NCI-H1930 (cell line): ENCODE measurements at places on chromosomes 11 and 22.

- no peak for DNase-seq
These were observed 396 bp downstream of the NPAT start for GRCh38 chr11:108221911-108222573.

GRCh38 chr11:20644360-20644759 is 25.0 kb upstream of the NELL1 start:
- DNase-seq: no peak

DNA sequence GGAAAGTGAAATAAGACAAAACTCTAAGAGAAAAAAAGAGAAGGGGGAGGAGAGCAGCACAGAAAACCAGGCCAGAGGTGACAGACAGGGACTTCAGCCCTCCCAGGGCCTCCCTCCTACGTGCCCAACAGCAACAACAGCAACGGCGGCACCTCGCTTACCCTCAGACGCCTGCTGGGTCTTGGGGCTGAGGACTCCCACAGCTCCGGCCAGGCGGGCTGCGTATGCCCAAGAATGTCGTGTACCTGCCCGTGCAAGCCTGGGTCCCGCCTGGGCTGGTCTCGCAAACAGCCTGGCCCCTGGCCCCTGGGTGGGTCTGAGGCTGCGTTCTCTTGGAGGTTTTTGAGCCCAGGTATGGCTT is 30.5 kb downstream of the ARAP1 start:
- no peak for DNase-seq

DNA sequence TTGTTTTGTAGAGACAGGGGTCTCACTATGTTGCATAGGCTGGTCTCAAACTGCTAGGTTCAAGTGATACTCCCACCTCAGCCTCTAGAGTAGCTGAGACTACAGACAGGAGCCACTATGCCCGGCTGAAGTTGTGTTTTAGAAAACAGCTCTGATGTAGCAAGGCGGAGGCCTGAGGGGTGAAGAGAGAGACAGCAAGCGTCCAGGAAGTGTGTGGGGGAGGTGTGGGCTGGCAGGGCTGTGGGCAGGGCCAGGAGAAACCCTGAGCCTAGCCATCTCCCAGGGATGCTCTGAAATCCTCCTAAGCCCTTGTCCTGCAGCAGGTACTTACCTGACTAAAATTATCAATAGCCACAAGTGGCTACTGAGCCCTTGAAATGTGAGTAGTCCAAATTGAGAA is 16.1 kb upstream of the RPS3 start:
- no peak for DNase-seq

- DNase-seq: no peak
These were observed 85.3 kb upstream of the MYO18B start for GRCh38 chr22:25656724-25657123.

GRCh38 chr11:47179655-47179991 is 2.9 kb upstream of the ARFGAP2 start:
- DNase-seq: no peak

DNA sequence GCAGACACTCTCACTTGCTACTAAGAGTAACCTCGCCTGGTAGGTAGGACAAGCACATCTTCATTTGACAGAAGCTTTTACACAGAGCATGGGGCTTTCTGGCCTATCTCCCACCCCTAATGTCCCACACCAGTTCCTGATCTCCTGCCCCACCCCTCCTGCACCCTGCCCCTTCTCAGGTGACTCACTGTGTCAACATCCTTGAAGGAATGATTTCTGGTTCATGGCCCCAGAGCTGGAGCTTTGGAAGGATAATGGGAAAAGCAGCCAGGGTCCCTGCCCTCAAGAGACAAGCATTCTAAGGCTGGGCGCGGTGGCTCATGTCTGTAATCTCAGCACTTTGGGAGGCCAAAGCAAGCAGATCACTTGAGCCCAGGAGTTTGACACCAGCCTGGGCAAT is 47.2 kb downstream of the LRFN4 start:
- no peak for DNase-seq

- DNase-seq: no peak
These were observed 6.5 kb upstream of the MFNG start for GRCh38 chr22:37492428-37493344.

GRCh38 chr11:102767800-102768199 is 12.6 kb downstream of the MMP10 start:
- DNase-seq: no peak

GRCh38 chr11:73154178-73154577 is 12.1 kb upstream of the FCHSD2 start:
- no peak for DNase-seq

GRCh38 chr11:89175796-89176195 is 1.9 kb upstream of the TYR start:
- DNase-seq: no peak

DNA sequence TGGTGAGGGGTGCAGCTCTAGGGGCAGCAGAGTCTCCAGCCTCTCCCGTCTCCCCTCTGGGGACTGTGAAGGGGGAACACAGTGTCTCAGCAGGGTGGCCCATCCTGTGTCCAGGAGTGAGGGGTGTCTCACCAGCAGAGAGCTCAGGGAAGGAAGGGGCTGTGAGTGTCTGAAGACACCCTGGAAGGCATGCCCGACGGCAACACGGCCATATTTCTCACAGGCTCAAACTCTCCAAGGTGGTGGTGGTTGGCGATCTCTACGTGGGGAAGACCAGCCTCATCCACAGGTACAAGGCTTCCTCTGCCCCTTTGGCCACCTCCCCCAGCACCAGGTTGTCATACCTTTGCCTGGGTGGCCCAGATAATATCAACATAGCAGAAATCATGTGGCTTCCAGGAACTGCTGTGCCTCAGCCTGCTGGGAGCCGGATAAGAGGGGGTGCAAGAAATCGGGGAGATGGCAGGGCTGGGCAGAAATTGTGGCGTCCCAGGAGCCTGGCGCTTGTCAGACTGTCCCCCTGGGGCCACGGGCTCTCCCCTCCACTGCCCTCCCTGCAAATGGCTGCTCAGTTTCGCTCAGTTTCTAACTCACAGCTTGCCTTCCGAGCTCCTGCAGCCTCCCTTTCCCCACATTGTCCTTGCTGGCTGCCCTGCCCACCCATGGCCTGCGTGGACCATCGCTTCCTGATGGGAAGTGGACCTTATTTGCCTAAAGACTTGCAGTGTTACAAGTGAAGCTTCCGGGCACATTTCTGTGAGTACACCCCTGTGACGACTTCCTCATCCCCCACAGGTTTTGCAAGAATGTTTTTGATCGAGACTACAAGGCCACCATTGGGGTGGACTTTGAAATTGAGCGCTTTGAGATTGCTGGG is 7.2 kb downstream of the RAB36 start:
- no peak for DNase-seq

DNA sequence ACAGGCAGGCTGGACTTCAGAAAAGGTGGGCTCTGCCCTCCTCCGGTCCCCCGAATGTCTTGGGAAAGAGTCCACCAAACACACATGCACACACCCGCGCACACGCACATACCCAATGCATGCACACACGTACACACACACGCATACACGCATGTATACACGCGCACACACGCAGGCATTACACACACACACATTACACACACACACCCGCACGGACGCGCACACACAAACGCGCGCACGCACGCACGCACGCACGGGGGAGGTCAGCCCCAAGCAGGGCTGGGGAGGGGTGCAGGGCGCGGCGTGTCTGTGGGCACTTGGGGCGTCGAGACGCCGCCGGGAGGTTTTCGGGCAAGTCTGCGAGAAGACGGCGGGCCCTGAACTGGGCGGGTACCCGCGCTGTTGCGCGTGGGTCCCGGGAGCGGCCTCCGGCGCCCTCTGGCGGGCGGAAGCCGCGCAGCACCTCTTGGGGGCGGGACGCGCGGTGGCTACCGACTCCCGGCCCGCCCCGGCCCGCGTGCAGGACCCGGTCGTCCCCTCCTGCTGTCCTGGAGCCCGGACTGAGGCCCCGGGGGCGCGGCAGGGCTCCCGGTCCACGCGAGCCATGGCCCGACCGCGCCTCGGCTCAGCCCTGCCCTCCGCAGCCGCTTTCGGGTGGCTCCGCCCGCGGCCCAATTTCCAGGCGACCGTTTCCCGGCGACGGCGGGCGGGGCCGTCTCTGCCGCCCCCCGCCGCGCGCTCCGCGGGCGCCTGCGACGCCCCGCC is 3.6 kb downstream of the SEPTIN5 start:
- peak; percentile 25 for DNase-seq

GRCh38 chr11:15374418-15374817 is 259.7 kb downstream of the INSC start:
- DNase-seq: no peak

GRCh38 chr22:40757071-40757470 is 62.1 kb downstream of the SLC25A17 start:
- no peak for DNase-seq

- DNase-seq: no peak
These were observed 31.2 kb downstream of the MTMR3 start for GRCh38 chr22:29914165-29914564.

- no peak for DNase-seq
These were observed 20.1 kb upstream of the SMIM35 start for GRCh38 chr11:118106789-118107335.

DNA sequence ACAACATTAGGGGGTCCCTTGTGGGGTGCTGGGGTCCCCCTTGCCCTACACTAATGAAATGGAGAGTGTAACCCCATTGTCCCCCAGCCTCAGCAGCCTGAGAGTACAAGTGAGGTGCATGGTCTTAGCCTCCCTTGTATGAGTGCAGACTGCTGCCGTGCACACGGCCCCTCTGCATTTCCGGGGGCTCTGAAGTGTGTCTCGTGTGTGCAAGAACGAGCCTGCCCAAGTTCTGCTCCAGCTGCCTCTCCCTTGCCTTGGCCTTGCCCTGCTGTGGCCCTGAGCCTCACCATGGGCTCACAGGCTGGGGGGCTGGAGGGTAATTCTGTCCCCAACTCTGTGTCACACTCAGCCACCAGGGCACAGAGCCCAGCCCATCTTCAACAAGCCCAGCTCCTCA is 5.2 kb upstream of the EHD1 start:
- no peak for DNase-seq

GRCh38 chr11:126956635-126957034 is 43.9 kb downstream of the KIRREL3 start:
- no peak for DNase-seq

DNA sequence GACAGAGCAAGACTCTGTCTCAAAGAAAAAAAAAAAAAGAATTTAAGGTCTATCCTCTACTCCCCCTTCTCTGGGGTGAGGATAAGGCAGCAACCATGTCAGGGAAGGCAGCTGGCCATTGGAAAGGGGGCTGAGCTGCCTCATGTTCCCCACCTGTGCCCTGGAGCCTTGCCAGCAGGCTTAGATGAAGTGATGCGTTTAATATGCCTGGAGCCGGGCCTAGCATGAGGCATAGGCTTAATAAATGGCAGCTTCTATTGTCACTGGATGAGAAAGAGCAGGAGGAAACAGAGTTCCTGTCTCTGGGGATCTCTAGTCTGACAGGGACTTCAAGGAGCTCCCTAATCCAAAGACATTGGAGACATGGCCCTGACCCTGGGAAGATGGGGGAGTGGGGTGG is 3.2 kb upstream of the KCNE3 start:
- DNase-seq: no peak

GRCh38 chr11:115980337-115981103 is 476.3 kb upstream of the CADM1 start:
- DNase-seq: no peak

GRCh38 chr11:120339394-120339890 is 3.2 kb downstream of the ARHGEF12 start:
- DNase-seq: no peak

DNA sequence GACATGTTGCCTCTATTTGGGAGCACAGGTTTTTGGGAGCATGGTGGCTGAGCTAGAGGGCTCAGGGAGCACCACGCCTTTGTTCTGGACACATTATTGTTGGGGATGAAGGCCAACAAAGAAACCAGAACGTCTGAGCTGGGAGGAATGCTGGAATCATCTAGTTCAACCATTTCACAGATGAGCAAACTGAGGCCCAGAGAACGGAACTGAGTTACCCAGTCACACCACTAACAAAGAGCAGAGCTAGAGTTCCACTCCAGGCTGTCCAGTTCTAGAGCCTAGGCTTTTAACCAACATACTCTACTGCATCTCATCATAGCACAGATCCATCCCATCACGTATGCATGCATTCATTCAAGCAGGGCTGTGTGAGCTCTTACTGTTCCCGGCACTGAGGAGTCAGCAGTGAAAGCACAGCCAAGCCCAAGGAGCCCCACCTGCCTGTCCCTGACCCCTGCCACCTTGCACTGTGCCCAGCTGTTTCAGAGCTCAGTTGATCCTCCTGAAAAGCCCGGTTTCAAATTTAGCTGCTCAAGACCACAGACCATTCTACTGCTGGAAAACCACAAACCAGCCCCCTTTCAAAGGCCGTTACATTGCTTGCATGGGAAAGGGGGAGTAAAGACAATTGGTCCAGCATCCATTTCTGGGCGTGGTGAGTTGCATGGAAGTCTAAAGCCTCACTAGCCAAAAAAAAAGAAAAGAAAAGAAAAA is 16.9 kb upstream of the TCF20 start:
- no peak for DNase-seq

DNA sequence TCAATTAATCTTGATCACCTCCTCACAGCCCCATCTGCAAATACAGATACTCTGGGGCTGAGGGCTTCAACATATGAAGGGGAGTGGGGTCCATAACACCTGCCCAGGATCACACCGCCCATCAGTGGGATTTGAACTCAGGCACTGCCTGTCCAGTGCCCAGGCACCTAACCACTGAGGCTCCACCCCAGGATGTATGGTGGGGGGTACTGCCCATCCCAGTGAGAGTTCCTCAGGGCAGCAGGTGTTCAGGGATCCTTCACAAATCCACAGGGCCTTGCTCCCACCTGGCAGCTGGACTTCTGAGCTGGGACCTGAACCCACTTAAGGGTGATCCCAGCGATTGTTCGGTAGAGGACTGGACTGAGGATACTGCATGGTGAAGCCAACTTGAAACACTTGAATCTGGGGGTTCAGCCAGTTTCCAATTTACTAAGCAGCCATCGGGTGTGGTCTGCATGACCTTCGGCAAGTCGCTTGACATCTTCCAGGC is 33.3 kb downstream of the PRDM11 start:
- no peak for DNase-seq

DNA sequence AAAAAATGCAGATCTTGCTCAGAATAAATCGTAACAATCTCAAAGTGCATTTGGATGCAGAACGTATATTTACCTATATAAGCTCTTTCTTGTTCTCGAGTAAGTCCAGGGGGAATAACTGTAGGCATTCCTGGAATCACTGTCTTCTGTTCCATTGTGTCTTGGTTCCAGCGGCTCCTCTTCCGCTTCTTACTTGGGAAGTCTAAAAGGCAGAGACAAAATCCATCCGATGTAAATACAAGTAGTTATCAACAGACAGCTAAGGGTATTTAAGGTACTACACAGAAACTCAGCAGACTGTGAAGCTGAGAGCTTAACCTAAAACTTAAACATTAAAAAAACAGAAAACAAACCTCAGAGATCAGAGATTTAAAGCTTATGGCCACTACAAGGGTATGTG is 1.9 kb downstream of the SF1 start:
- DNase-seq: no peak

DNA sequence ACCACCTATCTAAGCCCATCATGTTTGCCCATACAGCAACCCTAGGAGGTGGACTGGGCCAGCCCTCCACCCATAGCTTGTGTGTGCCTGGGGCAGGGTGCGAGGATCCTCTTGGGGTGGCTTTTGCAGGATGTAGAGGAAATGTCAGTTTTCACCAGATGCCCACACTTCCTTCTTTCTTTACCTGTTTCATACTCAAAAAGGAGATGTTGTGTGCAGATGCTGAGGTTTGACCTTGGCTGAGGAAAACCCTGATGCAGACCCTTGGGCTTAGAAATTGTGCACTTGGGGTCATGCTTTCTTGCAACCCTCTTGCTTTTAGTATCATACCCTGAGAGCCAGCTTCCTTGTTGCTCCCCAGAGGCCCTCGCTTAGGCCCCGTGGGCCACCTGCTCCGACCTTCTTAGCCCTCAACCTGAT is 2.2 kb downstream of the HTR3A start:
- no peak for DNase-seq
